ENCODE measurements at places on chromosomes 12 and 14. TPM values are rescaled to one million over a fixed set of nuclear protein-coding genes. Genes with fewer than 3 reads are reported as not detected.

- no peak for DNase-seq
These were observed 162.2 kb upstream of the EGLN3 start for GRCh38 chr14:34113005-34113511.

DNA sequence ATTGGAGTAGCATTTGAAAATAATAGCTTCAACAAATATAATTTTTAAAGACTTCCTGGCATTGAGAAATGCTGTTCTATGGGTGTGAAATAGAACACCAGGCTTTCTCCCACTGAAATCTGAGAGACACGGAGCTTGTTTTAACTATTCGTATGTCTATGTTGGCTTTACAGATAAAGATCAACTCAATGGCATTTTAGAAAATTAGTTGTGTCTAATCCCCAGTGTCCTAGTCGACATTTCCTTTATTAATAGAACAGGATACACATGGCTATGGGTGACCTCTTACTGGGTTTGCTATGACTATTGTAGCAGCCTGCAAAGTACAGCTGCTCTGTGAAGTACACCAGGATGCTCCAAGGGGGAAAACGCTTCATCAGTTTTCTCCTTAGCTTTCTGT lies 159.3 kb downstream of the SLC25A21 start:
- DNase-seq: no peak

GRCh38 chr12:2503036-2503435 lies 291.7 kb upstream of the FKBP4 start:
- DNase-seq: no peak

GRCh38 chr12:51389302-51389999 lies 1.8 kb downstream of the GALNT6 start:
- no peak for DNase-seq

- no peak for DNase-seq
These were observed 330.1 kb downstream of the NELL2 start for GRCh38 chr12:44546060-44546459.

PRKD1 gene
- polyA plus RNA-seq: 33.4 TPM

OR10G2 gene
- not detected for polyA plus RNA-seq

COQ10A gene
- 16.4 TPM for polyA plus RNA-seq

ITGB7 gene
- polyA plus RNA-seq: 1.4 TPM

OTOGL gene
- 1.0 TPM for polyA plus RNA-seq

Measured in right renal pelvis (tissue), 4 donors.